ENCODE measurements at places on chromosomes 4 and X. TPM values are rescaled to one million over a fixed set of nuclear protein-coding genes. Genes with fewer than 3 reads are reported as not detected.

Gene TMSB15C
- 4.7 TPM for total RNA-seq

Gene AMBN
- total RNA-seq = not detected

Gene PAGE3
- total RNA-seq = not detected

DNA sequence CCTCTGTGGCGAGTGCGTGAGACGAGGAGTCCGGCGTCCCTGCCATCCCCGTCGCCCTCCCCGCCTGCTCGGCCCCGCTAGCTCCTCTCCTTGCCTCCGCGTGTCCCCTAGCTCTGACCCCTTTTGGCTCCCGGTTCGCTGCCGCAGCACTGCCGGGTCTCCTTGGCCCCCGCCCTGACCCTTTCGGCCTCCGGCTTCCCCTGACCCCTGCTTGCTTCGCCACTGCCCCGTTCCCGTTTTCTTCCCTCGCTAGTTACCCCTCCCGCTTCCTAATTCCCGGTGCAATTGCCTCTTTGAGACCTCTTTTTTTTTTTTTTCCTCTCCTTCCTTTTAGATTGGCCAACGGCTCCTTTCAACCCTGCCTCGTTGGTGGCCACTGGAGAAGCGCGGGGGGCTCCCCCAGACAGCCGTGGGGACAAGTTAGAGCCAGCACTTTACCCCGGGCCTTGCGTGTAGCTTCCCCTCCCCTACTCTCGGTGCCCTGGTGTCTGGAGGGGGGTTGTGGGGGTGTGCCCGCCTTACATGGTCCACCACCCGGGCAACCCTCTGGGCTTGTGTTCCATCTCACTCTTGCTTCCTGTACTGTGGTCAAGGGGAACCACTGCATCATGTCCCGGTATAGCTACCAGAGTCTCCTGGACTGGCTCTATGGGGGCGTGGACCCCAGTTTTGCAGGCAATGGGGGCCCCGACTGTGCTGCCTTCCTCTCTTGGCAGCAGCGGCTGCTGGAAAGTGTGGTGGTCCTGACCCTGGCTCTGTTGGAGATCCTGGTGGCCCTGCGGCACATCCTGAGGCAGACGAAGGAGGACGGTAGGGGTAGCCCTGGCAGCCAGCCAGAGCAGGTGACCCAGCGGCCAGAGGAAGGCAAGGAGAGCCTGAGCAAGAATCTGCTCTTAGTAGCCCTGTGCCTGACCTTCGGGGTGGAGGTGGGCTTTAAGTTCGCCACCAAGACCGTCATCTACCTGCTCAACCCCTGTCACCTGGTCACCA, 548 bp downstream of the TMEM164 start:
- H3K36me3 ChIP-seq = peaks cover 24% of the 10 kb centered on the region
- peak overlapping the region; percentile 87 for H3K27ac ChIP-seq
- H3K4me3 ChIP-seq = peak overlapping the region; percentile 93
- peaks cover 23% of the 10 kb centered on the region for H3K4me1 ChIP-seq
- no peak for DNase-seq

DNA sequence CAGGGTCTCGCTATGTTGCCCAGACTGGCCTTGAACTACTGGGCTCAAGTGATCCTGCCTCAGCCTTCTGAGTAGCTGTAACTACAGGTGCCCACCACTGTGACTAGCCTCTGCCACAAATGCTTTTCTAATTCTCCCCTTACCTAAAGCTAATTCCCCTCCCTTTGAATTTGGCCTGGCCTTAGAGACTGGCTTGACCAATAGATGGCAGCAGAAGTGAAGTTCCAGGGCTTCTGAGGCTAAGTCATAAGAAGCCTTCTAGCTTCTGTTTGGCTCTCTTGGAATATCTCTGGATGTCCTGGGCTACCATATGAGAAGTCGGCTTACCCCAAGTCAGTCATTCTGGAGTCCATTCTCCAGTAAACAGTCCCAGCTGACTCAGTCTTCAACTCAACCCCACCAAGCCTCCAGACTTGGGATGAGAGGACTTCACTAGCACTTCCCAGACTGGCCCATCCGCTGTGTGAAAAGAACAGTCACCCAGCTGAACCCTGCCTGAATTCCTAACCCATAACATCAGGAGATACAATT, 61.0 kb downstream of the HPRT1 start:
- H3K4me1 ChIP-seq = peaks cover 10% of the 10 kb centered on the region
- no peak overlapping the region for H3K27ac ChIP-seq
- H3K27me3 ChIP-seq = no peaks in the 10 kb centered on the region

DNA sequence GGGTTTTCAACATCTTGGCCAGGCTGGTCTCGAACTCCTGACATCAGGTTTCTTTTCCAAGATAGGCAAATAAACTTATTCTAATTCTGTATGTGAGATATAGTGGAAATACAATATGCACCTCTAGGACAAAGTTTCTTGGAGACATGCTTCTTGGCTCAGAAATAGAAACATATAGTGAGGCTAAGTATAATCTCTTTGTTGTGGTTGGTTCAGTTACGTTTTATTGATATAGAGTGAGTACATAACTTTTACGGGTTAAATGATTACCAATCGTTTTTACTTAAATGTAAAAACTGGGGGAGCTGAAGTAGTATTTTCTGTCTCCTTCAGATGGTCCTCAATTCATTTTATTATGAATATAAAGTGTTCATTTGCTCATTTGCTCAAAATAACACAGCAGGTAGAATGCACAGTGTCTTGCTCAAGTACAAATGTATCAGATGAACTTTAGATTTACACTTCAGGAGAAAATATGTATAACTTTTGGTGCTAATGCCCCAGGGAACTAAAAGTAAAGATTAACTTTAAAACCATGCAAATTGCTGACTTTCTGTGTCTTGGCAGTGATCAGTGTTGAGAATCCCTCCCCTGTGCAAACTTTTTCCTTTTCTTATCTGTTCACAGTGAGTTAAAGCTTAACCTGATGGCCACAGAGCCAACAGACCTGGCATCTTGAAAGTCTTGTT, 77.6 kb downstream of the AFF1 start:
- H3K27me3 ChIP-seq = no peaks in the 10 kb centered on the region
- H3K27ac ChIP-seq = peak overlapping the region; percentile 14
- peaks cover 81% of the 10 kb centered on the region for H3K4me1 ChIP-seq
- no peak overlapping the region for H3K4me3 ChIP-seq
- peaks cover 11% of the 10 kb centered on the region for H3K36me3 ChIP-seq

GRCh38 chr4:37995981-37996775, 36.0 kb downstream of the PTTG2 start:
- no peak overlapping the region for H3K27ac ChIP-seq
- no peak overlapping the region for H3K4me3 ChIP-seq
- DNase-seq = no peak
- no peaks in the 10 kb centered on the region for H3K27me3 ChIP-seq
- peaks cover 3% of the 10 kb centered on the region for H3K36me3 ChIP-seq

GRCh38 chr4:38782452-38783108, at the start of gene TLR10:
Gene TLR10, minus strand, starts transcription at chr4:38782990. Its CDS starts 7,400 bp downstream, at chr4:38775590.
- H3K27me3 ChIP-seq = peaks cover 14% of the 10 kb centered on the region
- no peaks in the 10 kb centered on the region for H3K36me3 ChIP-seq
- no peak within 1 kb of the TSS for H3K27ac ChIP-seq

GRCh38 chr4:123403080-123403604, 6.5 kb downstream of the SPRY1 start:
- H3K27me3 ChIP-seq = no peaks in the 10 kb centered on the region
- H3K4me3 ChIP-seq = peak overlapping the region; percentile 71
- DNase-seq = no peak
- peaks cover 41% of the 10 kb centered on the region for H3K4me1 ChIP-seq

DNA sequence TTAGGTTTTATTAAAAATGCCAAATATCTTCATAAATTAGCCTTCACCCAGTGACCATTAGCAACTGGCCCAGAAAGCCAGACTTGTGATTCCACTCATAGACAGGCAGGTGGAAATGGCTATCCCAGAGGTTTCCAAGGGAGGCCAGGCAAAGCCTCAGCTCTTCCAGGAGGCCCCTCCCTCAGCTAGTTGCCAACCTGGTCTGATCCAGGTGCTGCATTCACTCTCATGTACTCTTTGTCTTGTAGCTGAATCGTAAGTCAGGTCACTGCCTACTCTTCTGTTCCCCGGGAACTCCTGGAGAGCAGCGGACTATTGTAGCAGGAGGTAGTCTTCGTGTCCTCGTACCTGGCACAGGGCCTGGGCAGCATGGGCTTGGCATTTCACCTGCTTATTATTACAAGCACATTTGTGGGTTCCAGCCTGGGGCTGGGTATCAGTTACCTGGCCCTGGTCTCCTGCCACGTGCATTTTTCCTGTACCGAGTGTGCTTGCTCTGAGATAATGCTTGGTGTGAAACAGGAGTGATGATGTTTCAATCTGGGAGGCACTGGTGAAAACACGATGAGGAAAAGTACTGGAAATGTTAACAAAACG, 101.6 kb downstream of the FAM193A start:
- no peaks in the 10 kb centered on the region for H3K27me3 ChIP-seq
- H3K4me1 ChIP-seq = no peaks in the 10 kb centered on the region
- no peak overlapping the region for H3K27ac ChIP-seq
- DNase-seq = no peak

DNA sequence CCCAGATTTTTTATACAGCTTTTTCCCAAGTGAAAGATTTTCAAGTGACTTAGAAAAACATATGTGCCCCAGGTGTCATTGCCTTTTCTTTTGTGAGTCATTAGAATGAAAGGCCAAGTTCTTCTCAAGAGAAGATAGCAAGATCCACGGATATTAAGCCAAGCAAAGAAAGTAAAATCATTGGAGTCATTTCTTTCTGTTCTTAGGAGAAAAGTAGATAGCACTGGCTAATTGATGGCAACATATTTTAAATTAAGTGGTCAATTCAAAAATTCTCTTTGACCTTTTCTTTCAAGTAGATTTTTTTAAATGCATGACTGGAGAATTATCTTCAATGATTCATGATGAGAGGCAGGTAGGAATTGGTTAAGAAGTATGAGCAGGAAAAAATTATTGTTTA, 94.4 kb downstream of the HHIP start:
- no peak for DNase-seq
- H3K4me3 ChIP-seq = no peak overlapping the region
- H3K27ac ChIP-seq = no peak overlapping the region

- H3K27ac ChIP-seq = no peak overlapping the region
- no peak overlapping the region for H3K4me3 ChIP-seq
- no peaks in the 10 kb centered on the region for H3K27me3 ChIP-seq
- peaks cover 75% of the 10 kb centered on the region for H3K36me3 ChIP-seq
- no peak for DNase-seq
Observed at GRCh38 chr4:77731656-77732055, 87.5 kb downstream of the CNOT6L start.

DNA sequence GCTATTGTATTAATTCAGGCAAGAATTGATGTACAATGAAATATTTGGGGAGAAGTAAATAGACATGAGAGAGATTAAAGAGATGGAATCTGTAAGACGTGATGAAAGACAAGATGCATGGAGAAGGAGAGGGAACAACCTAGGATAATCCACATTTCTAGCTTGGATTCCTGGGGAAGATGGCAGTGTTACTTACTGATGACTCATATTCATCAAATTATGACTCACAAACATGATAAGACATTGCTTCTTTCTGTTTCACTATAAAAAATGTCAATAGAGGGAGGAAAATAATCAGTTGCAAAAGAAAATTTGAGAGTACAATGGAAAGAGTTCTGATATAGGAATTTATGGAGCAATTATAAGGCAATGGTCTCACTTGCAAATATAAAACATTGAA, 104.1 kb upstream of the BMP3 start:
- H3K4me3 ChIP-seq = no peak overlapping the region
- H3K27ac ChIP-seq = no peak overlapping the region
- DNase-seq = no peak
- H3K36me3 ChIP-seq = no peaks in the 10 kb centered on the region

Measured in activated T-helper 2 cell treated with anti-CD3 and anti-CD28 coated beads, Interferon-gamma antibody, Interleukin-2, Interleukin-4, amounts not matched to agents 10 μg/mL and 5 μg/mL and 100 μg/mL, durations not matched to agents 14 hours and 24 hours and 36 hours (primary cell).